Amniotic epithelial cell (primary cell): ENCODE measurements at places on chromosomes 1 and 21.

GRCh38 chr1:183903101-183903500 lies 98.2 kb downstream of the RGL1 start:
- DNase-seq = no peak

DNA sequence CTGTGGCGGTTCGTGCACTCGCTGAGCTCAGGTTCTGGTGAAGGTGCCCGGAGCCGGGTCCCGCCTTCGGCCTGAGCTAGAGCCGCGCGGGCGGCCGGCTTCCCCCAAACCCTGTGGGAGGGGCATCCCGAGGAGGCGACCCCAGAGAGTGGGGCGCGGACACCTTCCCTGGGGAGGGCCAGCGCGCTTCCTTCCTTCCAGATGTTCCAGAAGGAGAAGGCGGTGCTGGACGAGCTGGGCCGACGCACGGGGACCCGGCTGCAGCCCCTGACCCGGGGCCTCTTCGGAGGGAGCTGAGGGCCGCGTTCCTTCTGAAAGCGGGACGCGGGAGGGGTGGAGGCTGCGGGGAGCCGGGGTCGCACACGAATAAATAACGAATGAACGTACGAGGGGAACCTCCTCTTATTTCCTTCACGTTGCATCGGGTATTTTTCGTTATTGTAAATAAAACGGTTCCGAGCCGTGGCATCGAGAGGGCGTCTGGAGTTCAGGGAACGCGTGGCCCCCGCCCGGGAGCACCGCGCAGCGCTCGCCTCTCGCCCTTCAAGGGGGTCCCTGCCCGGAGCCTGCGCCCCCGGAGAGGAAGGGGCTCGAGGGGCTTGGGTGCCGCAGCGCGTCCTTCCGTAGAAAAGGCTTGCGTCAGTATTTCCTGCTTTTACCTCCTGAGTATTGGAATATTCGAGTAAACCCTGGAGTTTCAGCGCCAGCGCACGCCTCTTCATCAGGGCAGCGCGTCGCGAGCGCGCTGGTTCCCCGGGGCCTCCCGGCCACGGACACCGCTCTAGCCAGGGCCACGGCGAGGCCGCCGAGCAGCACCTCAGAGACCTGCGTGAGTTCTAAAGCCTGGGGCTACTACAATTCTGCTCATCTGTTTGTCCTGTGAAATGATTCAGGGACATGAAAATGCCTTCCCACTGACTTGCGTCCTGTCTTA lies 11.5 kb downstream of the YBEY start:
- peak; percentile 29 for DNase-seq

DNA sequence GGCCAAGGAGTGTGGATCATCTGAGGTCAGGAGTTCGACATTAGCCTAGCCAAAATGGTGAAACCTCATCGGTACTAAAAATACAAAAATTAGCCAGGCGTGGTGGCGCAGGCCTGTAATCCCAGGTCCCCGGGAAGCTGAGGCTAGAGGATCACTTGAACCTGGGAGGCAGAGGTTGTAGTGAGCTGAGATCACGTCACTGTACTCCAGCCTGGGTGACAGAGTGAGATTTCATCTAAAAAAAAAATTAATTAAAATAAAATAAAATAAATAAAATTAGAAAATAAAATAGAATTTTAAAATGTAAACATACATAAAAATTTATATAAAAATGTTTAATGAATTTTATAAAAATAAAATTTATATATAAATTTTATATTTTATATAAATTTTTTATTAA lies 5.8 kb upstream of the VPS26C start:
- no peak for DNase-seq

GRCh38 chr1:167938080-167938636 lies 1.3 kb upstream of the MPC2 start:
- DNase-seq = no peak

DNA sequence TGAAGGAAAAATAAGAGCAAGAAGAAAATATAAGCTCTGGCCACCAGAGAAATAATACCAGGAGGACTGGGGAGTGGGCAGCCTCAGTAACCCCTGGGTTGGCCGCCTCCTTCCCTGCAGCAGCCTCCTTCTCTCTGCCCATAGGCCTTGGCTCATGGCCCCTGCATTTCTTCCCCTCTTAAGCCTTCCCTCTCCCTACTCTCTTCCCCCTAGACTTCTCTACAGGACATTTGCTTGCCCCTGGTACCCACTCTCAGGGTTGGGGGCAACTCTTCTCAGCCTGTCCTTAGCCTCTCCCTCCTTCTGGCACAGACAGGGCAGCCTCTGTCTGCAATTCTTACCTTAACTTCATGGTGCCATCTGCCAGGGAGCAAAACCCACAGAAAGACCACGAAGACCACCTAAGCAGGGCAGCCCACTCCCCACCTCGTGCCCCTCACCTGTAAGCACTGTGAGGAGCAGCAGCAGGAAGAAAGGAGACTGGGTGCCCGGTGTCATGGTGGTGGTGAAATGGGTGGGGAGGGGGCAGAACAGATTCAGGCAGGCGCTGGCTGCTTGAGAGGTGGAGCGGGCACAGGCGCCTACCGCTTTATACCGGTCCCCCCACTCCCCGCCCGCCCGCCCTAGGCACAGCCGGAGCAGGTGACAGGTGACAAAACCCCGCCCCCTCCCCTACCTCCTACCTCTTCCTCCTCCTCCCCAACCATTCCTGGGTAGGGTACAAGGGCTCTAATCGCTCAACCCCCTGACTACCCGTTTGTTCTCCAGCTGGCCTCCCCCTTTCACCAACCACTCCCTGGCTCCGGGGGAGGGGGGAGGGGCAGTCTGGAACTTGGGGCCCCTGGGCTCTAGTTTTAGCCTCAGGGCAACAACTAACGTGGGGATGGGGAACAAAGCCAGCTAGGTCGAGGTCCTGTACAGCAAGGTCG lies 15.1 kb downstream of the THBS3 start:
- no peak for DNase-seq

DNA sequence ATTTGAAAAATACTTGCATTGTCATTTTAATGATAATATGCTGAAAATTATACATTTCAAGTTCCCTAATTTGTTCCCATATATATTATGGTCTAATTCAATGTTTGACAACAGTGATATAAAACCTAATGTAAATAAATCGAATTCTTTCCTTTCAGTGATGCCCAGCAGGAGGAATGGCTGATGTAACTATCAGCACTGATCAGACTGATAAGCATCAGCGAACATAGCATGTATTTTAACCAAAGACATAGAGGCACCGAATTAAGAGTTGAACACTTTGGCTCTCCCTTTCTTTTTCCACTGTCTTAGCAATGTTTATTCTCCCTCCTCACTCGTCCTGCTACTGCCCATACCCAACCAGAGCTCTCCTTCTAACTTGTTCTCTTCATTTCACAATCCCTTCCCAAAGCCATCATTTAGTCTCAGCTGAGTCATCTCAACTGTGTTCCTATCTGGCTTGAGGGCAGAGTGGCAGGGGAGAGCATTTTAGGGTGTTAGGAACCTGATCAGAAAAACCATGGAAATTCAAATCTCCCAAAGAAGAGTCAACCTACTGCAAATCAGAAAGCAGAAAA lies 58.8 kb upstream of the C1orf115 start:
- peak; percentile 8 for DNase-seq

- peak; percentile 34 for DNase-seq
Observed at GRCh38 chr21:26736449-26736848, 108.8 kb downstream of the ADAMTS1 start.

GRCh38 chr21:31873696-31874599 lies 1.1 kb downstream of the HUNK start:
- DNase-seq = no peak

DNA sequence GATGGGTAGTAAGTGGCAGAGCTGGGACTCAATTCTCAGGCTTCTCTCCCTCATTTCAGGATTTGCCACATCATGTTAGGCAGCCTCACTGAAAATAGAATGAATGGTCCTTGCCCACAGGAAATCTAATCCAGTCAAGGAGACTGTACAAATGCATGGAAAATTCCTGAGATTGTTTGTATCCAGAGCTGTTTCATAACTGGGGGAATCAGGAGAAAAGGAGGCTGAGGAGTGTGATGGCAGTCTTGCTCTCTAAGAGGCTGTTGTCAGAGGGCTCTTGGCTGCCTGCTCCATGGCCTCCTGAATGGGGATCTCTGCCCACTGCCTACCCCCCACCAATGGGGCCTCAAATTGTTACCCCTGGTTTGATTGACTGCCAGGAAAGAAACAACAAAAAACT lies 141.9 kb upstream of the TNR start:
- DNase-seq = peak; percentile 44

DNA sequence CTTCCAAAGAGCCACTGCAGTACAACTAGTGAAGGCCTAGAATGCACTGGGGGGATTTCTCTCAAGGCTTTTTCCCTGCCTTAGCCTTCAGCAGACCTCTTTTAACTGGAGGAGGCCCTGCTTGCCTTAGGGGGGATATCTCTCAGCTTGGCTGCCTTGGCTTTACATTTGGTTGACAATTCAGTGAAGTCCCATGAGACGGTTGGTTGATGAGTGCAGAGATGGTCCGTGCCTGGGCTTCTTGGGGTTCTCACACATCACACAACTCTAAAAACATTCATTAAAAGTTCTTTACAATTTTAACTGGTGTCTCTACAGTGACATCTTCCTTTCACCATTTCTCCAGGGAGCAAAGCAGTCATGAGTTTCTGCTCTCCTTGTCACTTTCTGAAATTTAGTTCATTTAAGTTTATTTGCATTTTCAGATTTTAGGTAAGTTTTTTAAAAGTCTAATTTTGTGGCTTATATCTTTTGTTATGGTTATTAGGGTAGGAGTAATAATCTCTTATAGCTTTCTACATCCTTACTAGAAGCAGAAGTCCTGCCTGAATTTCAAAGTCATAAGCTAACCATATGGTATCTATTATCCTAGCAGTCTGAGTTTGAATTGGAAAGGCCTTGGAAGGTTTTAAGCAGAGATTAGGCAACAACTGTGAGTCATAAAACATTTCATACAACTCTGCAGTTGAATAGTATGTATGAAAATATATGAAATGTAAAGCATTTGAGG lies 487.6 kb downstream of the DPYD start:
- DNase-seq = peak; percentile 84

DNA sequence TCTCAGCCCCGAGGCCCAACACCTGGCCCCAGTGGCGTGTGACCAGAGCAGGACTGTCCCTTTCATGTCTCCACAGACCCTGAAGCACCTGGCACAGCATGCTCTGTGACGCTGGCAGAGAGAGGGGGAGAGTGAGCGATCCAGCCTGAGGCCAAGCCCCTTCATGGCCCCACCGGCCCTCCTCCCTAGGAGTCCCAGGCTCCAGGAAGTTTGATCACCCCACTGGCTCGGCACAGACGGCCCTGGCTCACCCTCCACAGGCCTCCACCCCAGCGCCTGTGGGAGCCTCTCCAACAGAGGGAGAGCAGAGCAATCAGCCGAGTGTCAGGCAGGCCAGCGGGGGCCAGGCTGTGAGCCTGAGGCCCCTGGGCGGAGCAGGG lies 11.0 kb downstream of the SH3BGRL3 start:
- no peak for DNase-seq

GRCh38 chr1:166960858-166961474 lies 14.4 kb downstream of the ILDR2 start:
- no peak for DNase-seq

DNA sequence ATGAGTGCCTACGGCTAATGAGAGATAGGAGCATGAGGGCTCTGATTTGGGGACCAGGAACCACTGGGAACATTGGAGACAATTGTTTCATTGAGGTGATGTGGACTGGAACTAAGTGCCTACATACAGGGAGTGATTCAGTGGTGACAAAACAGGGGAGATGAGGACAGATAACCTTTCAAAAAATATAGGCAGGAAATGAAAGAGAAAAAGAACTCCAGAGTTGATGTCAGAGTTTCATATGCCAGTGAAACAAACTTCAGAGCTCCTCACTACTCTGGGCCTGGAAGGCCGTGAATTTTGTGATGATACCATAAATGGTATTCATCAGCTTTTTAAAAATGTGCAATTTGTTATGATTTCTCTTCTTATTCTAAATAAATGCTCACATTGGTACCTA lies 39.3 kb downstream of the FASLG start:
- no peak for DNase-seq

DNA sequence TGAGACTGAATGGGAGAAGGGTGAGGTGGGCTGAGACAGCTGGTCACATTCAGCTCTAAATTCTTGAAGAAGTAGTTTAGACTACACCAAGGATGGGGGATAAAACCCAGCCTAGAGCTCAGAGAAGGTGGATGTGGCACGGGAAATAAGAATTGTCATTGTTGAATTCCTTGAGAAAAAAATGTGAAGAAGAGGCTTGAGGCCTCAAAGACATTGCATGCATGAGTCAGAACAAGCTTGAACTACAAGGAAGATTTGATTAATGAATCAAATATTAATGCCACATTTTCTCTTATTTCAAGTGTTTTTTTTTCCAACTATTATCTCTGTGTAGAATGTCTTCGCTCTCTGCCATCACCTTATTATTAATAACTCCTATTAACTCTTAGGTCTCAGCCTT lies 58.9 kb downstream of the MAP3K7CL start:
- DNase-seq = peak; percentile 45

DNA sequence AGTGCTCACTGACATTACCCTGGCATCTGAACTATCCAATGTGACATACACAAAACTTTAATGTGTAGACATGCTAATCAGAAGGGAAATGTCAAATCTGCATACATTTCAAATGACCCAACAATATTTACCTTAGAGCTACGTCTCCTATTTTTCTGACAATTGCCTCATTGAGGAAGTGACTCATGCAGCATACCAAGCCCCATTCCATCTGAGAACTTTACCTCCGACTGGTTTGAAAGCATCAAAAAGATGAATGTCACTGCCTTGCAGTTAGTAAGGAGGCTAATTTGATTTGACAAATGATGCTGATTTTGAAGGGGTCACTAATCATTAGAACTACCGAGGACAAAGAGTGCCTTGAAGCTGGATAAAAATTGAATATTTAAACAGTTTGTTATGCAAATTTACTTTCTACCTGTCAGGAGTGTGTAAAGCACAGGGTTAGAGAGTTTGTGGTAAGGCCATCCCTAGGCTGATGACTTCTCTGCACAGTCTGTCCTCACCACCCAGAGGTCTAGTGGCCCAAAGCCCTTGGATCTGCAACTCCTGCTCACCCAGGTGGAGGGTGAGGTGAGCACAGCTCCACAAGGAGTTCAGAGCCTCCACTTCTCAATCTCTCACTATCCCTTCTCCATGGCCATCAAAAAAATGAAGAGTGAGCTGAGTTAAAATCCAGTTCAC lies 500.3 kb upstream of the C1orf87 start:
- peak; percentile 44 for DNase-seq

GRCh38 chr1:167068761-167069160 lies 21.4 kb downstream of the GPA33 start:
- DNase-seq = no peak

- no peak for DNase-seq
Observed at GRCh38 chr1:231423648-231424047, 1.6 kb upstream of the EGLN1 start.
